ENCODE measurements at places on chromosomes 1 and 21. TPM values are rescaled to one million over a fixed set of nuclear protein-coding genes. Genes with fewer than 3 reads are reported as not detected.

- no peak for DNase-seq
These were observed 149.3 kb downstream of the SYF2 start for GRCh38 chr1:25082995-25083394.

GRCh38 chr1:98321191-98321590 lies 340.3 kb upstream of the SNX7 start:
- no peak for DNase-seq

DNA sequence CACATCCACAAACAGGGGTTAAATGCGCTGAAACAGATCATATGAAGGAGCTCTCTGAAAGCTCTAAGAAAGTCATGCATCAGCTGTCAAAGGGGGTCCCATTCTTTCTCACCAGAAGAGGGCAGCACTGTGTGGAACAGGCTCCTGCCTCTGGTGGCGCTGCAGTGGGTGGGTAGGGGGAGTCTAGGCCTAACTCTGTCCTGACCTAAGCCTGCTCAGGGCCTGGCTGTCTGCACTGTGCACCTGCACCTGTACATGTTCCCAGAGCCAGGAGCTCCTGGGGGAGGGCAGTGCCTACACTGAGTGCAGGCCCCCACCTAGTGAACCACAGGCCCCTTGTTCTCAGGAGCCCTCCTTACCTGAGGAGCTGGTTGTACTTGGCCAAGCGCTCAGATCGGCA lies 16.0 kb downstream of the ENO1 start:
- DNase-seq: no peak

GRCh38 chr1:244779410-244779809 lies 56.0 kb upstream of the COX20 start:
- no peak for DNase-seq

GRCh38 chr1:178075333-178075732 lies 18.6 kb upstream of the RASAL2 start:
- no peak for DNase-seq

GRCh38 chr1:226157761-226158316 lies 28.7 kb downstream of the ACBD3 start:
- DNase-seq: no peak

Gene DENND2C
- polyA plus RNA-seq: 4.8 TPM

Gene VHLL
- not detected for polyA plus RNA-seq

Gene PLA2G2D
- polyA plus RNA-seq: not detected

Measured in muscle of back (tissue), 13 donors.